ENCODE measurements at places on chromosomes 6 and 20.

- DNase-seq = no peak
Measured at GRCh38 chr20:61049684-61050083, 202.4 kb upstream of the CDH4 start.

DNA sequence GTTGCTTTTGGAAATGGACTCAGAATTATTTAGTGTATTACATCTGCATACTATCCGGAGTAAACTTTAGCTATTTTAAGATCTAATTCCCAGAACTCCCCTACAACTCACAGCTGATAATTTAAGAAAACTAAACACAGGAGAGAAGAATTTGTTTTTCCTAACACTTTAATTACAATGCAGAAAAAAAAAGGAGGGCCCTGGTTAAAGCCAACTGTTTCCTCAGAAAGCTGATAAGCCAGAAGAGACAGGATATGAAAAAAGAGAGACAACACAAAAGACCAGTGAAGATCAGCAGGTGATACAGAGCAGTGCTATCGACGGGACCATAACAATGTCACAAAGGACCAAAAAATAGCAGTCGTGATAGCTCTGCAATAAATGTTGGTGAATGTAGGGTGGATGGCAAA, 5.8 kb downstream of the IFNGR1 start:
- no peak for DNase-seq

- DNase-seq = no peak
Measured at GRCh38 chr20:50427719-50428083, 82.5 kb upstream of the PTPN1 start.

GRCh38 chr6:98759459-98759858, 74.9 kb upstream of the POU3F2 start:
- DNase-seq = no peak

- DNase-seq = no peak
Measured at GRCh38 chr6:105077596-105078385, 102.0 kb downstream of the POPDC3 start.

GRCh38 chr6:155287762-155288161, 23.9 kb downstream of the CLDN20 start:
- DNase-seq = no peak

DNA sequence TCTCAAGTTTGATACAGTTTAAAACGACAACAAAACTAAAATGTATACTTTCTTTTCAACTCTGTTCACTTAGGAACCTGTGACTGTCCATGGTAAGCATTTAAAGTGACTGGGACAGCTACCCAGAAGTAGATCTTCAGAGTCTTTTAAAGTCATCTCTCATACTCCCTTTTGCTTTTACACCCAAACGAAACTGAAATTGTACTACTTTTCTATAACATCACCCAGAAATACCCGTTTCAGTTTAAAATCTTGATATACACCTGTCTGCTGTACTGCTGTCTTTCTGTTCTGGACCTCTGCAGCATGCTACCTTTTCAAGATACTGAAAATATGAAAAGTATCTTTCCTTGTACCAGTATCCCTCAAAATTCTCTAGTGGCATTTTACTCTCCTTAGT, 170.4 kb upstream of the THEMIS start:
- no peak for DNase-seq

Data from esophagus squamous epithelium (tissue), 5 donors.